ENCODE measurements at places on chromosomes 3 and 15.

DNA sequence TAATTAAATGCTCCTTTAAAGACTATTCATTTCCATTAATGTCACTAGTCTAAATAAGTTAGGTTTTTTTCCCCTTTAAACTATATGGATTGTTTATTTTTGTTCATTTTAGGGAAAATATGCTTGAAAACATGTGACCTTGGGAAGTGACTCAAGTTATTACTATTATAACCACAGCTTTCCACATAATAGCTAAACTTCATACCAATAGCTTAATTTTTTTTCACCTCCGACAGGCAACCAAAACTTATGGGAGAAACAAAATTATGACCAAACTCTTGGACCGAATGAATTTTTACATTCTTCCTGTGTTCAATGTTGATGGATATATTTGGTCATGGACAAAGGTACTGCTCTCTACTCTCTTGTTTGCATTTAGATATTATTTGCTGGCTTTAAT is 16.2 kb downstream of the CPA3 start:
- no peak for DNase-seq

- DNase-seq: no peak
Observed at GRCh38 chr15:51425517-51426040, 84.1 kb downstream of the GLDN start.

DNA sequence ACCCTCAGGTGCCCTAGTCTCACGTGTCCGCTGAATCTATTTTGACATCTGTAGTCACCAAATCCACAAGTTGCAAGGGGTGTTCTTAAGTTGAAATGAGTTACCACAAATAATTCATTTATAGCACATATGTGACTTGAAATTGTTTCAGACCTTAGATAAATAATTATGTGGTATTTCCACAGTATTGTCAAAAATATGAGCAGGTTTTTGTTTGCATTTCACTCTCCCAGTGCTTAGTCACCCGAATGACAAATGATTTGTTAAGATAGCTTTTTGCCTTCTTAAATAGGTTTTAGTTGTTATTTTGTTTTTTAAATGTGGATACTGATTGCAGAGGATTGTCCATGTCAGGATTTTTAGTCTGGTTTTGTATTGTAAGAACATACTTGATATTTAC is 2.6 kb downstream of the MFSD1 start:
- DNase-seq: no peak

- DNase-seq: no peak
Observed at GRCh38 chr3:126737527-126737926, 33.5 kb downstream of the CHCHD6 start.

- DNase-seq: no peak
Observed at GRCh38 chr3:127101411-127102187, 91.3 kb upstream of the PRR23E start.

GRCh38 chr15:38610748-38611147 is 46.1 kb upstream of the RASGRP1 start:
- no peak for DNase-seq

- DNase-seq: no peak
Observed at GRCh38 chr3:851098-851790, 241.6 kb upstream of the CNTN6 start.

DNA sequence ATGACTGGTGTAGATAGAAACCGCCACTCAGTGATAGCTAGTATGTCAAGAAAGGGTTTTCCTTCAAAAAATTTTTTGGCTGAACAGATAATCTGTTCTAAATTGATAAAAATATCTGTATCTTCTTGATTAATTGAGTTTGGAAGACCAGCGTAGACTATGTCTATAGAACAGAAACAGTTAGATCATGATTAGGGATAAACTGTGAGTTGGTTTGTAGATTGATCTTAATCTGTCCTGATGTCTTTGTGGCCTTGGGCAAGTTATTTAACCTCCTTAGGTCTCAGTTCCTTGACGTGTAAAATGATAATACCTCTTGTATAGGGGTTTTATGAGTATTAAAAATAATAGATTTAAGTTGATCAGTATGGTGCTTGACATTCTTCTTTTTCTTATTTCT is 4.7 kb downstream of the NFKBIZ start:
- no peak for DNase-seq

GRCh38 chr3:138801792-138802191 is 32.9 kb downstream of the PIK3CB start:
- DNase-seq: no peak

DNA sequence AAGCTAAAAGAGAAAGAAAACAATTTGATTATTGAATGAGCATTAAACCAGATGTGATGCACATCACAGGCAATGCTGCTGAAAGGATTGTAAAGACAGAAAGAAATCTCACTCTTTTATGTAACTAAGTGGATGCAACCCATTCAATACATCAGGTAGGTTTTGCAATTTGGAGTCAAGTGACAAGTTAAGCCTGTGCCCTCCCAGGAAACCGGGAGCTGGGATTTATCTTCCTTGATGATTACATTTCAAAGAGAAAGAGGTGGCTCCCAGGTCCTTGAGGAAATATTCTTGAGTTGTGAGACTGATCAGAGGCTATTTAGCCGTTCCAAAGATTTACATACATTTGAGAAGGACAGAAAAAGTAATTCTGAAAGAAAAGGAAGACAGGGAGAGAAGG is 219.0 kb upstream of the PROK2 start:
- DNase-seq: no peak
